Pulmonary artery endothelial cell (primary cell): ENCODE measurements at places on chromosomes 1 and 21.

- DNase-seq = no peak
These were observed 61.2 kb upstream of the TENT5C start for GRCh38 chr1:117544509-117545109.

- DNase-seq = no peak
These were observed 457 bp downstream of the VAV3 start for GRCh38 chr1:107964336-107965109.

DNA sequence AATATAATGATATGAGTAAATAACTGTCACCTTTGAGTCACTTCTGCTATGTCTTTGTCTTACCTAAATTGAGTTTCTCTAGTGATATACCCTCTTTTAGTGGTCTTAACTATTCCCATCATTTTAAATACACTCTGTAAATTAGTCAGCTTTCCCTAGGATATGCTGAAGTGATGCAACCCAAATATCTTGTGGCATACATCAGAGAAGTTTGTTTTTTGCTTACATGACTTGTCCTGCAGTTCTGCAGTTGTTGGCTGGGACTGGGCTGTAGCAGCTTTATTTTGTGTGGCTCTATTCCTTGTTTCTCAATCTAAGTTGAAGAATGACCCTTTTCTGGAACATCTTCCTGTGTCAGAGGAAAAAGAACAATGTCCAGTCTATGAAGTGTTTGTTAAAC, 76.4 kb downstream of the TTC3 start:
- DNase-seq = no peak

DNA sequence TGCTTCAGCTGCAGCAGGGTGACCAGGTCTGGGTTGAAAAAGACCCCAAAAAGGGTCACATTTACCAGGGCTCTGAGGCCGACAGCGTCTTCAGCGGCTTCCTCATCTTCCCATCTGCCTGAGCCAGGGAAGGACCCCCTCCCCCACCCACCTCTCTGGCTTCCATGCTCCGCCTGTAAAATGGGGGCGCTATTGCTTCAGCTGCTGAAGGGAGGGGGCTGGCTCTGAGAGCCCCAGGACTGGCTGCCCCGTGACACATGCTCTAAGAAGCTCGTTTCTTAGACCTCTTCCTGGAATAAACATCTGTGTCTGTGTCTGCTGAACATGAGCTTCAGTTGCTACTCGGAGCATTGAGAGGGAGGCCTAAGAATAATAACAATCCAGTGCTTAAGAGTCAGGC, 2.9 kb downstream of the C1QA start:
- no peak for DNase-seq

GRCh38 chr1:44464361-44464760, 59.3 kb downstream of the RNF220 start:
- DNase-seq = no peak

GRCh38 chr1:84772428-84772943, 82.2 kb upstream of the SSX2IP start:
- peak; percentile 13 for DNase-seq

DNA sequence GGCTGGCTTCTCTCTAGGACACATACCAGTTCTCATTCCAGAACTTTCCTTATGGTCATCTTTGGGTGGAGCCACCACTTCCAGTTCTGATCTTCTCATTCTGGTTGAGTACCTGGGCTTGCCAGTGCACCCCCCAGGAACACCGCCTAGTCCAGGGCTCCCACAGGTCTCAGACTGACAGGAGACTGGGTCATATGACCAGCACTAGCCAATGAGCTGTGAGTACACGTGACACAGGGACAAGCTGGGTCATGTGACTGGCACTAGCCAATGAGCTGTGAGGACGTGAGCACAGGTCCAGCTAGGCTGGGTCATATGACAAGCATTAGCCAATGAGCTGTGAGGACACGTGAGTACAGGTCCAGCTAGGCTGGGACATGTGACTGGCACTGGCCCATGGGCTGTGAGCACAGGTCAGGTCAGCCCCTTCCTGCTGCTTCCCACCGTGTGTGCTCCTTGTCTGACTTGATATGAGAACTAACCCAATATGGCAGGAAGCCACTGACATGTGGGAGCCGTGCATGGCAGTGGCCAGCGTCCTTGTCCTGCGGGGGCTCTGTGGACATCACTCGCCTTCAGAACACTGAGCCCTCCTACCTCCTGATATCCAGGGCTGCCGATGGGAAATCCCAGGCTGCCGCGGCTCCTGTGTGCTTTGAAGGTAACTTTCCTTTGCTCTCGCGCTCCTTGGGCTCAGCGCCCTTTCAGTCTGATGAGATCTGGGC, 22.7 kb downstream of the KRTAP10-1 start:
- DNase-seq = no peak

DNA sequence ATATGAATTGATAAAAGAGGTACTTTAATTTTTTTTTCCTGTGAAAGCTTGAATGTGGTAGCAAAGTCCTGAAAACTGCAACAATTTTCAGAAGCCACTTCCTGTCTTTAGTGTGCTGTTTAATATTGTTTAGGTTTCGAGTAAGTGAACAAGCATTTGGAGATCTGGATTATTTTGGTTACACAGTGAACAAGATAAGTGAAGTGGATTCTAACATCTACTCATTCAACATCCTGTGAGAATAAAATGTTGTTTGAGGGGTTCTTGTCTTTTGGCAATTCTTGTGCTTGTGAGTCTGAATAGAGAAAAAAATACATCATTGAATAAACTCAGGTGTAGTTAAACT, 35.2 kb upstream of the PLA2G4A start:
- DNase-seq = no peak

GRCh38 chr21:42395302-42395701, 550 bp downstream of the TMPRSS3 start:
- no peak for DNase-seq

GRCh38 chr1:238451781-238452310, 561.1 kb upstream of the ZP4 start:
- DNase-seq = no peak

DNA sequence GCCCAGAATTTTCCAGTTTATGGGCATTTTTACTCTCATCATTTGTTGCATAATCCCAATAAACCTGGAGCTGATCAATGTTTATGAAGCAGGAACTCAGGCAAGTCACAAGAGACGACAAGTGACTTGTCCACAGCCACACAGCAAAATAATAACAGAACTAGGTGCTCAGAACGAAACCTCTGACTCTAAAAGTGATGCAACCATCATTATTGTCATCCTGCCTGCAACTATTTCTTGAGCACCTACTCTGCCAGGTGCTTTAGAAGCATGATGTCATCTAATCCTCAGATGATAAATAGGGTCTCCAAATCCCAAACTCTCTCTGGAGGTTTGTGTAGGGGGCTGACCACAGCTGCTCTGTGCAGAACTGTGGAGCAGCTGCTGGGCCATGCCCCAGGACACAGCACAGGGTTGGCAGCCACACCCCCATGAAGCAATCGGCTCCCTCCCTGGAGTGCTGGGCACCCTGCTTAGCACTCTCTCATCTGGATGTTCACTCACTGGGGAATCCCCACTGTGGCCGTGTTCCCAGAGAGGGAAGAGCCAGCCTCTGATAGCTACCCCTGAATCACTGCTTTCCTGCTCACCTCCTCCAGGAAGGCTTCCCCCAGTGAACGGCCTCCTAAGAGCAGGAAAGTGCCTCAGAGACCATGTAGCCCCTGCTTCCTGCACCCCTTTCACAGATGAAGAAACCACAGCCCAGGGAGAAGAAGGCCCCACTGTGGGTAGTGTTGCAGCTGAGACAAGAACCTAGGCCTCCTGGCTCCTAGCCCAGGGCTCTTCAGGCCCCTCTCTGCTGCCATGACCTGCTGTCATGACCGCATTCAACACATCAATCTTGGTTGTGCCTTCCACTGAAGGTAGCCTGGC, 2.1 kb downstream of the TTC22 start:
- DNase-seq = no peak

GRCh38 chr1:27863538-27863915, 8.8 kb upstream of the THEMIS2 start:
- DNase-seq = no peak

DNA sequence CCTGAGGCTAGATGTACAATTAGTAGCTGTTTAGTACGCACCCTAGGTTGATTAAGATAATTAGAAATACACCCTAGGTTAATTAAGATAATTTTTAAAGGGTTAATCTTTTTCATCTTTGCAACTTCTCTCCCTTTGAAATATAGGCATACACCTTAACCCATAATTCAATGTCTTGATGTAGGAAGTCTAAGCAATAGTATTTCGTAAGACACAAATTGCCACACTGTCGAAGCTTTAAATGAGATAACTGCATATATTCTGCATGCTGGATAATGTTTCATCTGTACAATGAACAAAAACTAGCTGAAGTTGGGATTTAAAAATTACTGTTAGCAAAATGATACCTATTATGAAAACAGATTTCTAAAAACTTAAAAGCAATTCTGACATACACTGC, 122.9 kb downstream of the EVI5 start:
- DNase-seq = no peak

- no peak for DNase-seq
These were observed 69.1 kb downstream of the RGS18 start for GRCh38 chr1:192227330-192227729.

GRCh38 chr1:160046494-160047110, 14.8 kb upstream of the PIGM start:
- no peak for DNase-seq

DNA sequence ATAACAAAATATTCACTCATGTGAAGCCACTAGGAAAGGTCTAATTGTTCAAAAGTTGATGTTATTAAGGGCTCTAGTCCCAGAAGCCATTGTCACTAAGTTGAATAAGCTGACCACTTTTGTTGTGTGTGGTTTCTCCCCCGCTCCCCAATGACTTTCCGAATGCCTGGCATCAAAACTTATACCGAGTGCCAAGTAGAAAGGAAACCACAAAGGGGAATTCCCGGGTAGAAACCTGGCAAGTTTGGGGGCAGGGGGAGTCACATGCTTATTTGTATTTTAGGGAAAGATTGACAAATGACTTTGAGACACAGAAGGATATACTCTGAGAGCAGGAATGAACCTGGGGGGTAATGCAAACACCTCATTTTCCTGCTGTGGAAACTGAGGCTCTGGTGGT, 154.1 kb downstream of the TGFBR3 start:
- DNase-seq = peak; percentile 39

DNA sequence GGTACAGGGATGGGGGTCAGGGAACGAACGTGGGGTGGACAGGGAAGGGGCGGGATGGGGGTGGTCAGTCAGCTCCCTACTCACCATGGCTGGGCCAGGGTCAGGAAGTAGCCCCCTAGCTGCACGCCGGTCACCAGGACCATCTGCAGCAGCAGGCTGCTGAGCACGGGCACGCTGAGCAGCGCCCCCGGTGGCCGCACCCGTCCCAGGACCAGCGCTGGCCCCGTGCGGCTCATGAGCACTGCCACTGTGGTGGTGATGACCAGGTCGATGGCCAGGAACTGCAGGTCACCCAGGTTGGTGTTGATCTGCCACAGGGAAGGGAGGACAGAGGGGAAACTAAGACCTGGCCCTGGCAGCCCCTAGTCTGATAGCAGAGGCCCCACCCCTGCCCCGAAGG, 6.5 kb upstream of the MFAP2 start:
- DNase-seq = no peak

DNA sequence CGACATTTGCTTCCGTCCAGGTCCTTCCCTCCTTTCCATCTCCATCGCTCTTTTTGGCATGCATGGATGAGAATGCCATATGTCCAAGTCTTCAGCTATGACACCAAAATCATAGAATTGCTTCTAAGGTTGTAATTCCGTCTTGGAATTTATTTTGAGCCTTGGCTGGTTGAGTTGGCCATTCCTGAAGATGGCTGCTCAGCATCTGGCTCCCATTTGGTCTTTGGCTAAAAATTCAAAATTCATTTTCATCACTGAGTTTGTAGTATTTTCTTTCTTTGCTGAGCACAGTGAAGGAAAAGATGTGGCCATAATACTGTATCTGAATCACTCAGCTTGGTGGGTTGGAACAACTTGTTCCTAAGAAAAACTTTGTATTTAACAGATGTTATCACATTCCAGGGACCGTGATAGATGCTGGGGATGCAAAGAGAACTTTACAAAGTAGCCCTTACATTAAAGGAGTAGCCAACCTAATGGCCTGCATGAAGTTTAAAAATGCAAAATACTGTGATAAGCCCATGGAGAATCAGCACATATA, 15.6 kb downstream of the JUN start:
- no peak for DNase-seq

DNA sequence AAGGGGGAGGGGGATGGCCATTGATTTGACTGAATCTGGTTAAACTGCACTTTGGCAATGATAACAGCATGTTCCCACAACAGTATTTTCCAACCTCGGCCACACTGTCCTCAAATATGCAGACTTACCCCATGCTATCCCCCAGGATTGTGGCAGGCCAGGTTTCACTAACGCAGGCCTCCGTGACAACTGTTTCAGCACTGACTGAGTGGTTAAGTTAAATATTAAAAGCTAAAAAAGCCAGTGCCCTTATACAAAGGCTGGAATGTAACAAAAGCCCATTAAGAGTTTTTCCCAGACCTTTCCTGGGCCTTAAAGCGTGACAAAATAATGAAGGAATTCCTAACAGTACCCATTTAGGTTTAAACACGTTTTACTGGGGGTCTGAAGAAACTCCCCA, 202.9 kb downstream of the USP25 start:
- DNase-seq = no peak
